ENCODE measurements at places on chromosomes 4 and X.
A peak's percentile ranks its signal among the peaks of the same experiment; 100 is the strongest.

- DNase-seq, result no peak
Measured at GRCh38 chr4:169571435-169571834, 40.9 kb downstream of the NEK1 start.

DNA sequence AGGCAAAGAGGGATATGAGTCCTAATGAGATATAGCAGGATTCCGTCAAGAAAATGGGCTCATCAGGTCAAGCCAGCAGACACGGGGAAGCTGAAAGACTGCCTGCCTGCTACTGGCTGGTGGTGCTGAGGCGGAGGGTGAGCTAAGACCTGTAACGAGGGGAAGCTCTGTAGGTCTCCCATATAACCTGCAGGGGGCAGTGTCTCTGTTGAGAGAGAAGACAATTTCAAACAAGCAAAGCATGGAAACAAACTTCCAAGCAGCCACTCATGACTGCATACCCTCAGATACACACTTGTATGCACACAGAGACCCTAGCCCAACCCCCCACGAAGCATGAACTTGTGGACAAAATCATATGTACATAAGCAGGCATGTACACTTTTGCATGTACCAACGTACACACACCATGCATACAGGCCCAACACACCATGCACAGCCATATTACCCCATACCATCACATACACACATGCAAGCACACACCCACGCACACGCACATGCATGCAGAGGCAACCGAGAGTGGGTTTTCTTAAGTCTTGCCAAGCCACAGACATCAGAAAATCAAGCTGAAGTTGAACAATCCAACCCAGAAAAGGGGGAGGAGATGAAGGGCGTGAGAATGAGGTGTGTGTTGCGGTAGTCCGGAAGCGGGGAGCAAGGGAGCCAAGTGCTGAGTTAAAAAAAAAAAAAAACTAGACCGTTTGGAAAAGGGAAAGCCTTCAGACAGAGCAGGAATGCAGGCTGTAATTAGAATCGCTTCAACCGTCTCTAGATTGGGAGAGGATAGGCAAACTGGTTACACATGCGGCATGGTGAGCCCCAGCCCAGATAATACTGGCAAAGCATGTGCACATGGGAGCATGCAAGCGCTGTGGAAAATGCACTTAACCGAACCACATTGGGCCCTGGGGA, 71.0 kb downstream of the PJA1 start:
- DNase-seq, result no peak

DNA sequence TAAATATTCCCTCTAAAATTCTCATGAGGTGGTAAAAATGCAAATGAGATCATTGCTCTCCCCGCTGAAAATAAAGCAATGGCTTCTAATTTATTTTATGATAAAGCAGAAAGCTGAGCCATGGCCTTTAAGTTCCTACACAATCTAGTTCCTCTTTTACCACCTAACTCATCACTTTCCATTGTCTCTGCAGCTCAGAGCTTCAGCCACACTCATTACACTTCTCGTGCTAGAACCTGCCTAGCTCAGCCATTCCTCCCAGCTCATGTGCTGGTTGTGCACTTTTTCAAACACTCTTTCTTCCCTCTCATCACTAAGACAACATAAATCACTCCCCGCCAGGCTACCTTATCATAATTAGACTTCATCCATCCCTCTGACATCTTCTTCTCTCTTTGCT, 1112.1 kb upstream of the PRKX start:
- DNase-seq, result no peak

- DNase-seq, result peak; percentile 37
Measured at GRCh38 chrX:120308959-120309872, 2.0 kb downstream of the TMEM255A start.

DNA sequence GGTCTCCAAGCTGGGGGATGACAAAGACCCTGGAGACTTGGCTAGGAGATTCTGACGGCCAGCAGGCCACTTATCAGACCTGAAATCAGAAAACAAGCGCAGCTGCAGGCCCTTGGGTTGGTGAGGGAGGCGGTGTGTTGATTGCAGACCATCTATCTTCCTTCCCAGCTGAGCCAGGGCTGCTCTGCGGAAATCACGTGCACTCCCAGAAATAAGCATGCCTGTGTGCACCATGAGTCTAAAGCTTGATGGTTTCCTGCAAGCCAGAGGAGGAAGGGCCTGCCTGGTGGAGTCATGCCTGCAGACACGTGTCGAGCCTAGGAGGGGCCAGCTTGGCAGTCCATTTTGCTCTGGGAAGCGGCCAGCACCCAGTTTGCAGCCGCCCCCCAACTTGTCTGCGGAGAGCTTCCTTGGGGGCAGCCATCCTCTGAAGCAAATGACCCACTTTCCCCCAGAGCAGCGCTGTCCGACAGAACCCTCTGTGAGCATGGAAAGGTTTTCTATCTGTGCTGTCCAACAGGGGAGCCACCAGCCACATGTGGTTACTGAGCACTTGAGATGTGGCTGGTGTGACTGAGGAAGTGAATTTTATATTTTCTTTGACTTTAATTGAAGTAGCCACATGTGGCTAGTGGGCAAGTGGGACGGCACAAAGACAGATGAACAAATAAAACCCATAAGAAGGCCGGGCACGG, 175.7 kb upstream of the BCOR start:
- DNase-seq, result no peak

- DNase-seq, result no peak
Measured at GRCh38 chr4:101393256-101393655, 45.9 kb upstream of the PPP3CA start.

DNA sequence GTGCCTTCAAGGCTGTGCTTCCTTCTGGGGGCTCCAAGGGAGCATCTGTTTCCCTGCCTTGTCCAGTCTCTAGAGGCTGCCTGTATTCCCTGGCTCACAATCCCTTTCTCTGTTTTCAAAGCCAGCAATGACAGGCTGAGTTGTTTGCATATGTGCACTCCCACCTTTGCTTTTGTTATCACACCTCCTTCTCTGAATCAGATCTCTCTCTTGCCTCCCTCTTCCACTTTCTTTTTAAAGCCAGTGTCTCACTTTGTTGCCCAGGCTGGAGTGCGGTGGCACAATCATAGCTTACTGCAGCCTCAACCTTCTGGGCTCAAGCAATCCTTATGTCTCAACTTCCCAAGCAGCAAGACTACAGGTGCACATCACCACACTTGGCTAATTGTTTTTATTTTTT, 37.1 kb upstream of the LEF1 start:
- no peak for DNase-seq

DNA sequence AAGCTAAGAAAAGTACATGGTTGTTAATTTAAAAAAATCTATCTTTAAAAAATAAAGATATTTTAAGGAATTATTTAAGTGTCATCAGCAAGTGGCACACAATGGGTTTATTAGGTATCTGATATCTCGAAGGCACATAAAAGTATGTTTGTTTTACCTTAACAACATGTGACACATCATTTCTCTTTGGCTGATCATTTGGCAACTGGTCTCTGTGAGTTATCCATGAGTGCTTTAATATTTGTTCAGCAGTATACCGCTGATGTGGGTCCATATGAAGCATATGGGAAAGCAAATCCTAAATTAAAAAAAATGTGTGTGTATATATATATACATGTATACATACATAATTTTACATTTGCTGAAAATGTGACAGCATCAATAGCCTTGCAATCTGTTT, 123.2 kb downstream of the RPS6KA6 start:
- no peak for DNase-seq

DNA sequence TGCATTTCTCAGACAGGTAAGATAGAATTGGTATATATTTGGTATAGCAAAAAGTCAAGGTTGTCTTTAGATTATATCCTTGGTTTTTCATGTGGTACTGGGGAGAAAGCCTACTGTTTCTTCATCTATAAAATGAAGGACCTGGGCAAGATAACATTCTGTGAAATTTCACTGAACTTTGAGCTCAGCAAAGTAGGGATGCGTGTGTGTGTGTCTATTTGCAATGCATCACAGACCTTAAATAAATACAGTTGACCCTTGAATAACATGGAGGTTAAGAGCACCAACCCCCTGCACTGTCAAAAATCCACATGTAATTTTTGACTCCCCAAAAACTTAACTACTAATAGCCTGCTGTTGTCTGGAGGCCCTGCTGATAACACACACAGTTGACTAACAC, 25.2 kb downstream of the TET2 start:
- no peak for DNase-seq

DNA sequence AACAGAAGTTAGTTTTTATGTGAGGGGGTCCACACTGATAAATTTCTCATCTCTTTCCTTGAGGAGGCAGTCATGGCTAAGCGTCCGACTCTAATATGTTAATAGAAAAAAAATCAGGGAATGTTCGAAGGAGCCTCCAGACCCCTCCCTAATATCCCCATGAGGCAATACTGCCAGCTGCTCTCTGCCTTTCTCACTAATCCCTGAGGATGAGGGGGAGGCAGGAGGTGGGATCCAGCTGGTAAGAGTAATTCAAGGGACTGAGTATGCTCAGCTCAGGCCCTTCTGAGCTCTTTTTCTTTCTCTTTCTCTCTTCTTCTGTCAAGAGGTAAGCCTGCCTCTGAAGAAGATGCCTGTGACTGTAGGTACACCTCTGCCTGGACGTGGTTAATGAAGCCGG, 51.7 kb downstream of the PIR start:
- no peak for DNase-seq

DNA sequence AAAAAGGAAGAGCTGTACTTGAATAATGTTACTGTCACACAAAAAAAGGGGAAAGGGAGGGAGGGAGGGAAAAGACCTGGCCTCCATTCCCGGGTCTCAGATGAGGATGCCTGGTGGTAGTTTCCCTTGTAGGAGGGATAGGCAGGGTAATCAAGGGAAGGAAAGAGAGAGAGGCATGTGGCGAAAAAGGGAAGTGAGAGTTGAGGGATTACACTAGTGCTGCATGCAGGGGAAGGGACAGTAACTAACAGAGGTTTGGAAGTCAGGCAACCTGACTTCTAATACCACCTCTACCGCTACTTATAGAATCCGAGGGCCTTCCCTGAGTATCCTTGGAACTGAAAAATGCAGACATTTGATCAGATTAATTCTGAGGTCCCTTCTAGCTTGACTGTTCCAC, 821.7 kb upstream of the FTHL17 start:
- DNase-seq, result no peak

DNA sequence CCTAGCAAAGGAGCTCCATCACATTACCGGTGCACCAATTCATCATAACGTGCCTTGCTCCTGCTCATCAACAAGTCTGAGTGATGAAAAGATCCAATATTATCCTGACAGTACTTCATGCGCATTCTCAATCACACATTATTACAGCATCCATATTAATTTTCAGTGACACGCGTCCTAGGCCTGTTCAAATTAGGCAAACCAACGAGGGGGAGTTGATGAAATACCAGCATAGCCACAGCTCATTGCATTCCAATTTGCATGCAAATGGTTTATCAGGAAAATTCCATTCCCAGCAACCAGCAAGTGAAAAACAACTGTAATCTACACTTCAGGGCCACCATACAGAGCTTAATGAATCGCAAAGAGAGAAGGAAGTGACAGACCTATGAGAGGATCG, 236.9 kb downstream of the DCLK2 start:
- no peak for DNase-seq

- no peak for DNase-seq
Measured at GRCh38 chr4:40956721-40957255, 207.0 kb downstream of the NSUN7 start.

DNA sequence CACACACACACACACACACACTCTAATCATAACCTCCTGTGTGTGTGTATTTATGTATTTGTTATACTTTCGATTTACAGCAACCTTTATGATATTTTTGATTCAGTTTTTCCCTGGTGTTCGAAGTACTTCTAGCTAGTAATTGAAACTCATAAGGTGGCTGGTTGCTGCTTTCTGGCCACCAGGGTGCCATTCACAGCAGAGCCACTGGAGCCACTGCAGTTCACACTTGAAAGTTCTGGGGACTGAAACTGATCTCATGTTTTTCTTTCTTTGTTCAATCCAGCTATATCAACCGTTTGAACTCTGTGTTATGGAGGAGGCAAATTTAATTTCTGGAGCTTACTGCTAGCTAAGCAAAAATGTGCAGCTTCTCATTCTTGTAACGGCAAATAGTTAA, 419.4 kb downstream of the ADGRL3 start:
- no peak for DNase-seq

DNA sequence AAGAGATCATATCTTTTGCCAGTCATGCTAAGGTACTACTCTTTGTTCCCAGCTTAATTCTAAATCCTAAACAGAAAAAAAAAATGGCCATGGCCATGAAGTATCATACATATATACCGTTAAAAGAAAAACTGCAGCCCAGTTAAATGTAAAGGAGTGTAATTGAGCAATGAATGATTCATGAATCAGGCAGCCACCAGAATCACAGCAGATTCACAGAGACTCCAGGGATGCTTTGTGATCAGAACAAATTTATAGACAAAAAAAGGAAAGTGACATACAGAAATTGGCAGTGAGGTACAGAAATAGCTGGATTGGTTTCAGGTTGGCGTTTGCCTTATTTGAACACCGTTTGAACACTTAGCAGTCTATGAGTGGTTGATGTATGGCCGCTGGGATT, 42.1 kb upstream of the PDGFC start:
- no peak for DNase-seq

- no peak for DNase-seq
Measured at GRCh38 chr4:168197926-168198325, 105.6 kb downstream of the ANXA10 start.

- DNase-seq, result no peak
Measured at GRCh38 chr4:54400188-54400587, 171.1 kb downstream of the PDGFRA start.

DNA sequence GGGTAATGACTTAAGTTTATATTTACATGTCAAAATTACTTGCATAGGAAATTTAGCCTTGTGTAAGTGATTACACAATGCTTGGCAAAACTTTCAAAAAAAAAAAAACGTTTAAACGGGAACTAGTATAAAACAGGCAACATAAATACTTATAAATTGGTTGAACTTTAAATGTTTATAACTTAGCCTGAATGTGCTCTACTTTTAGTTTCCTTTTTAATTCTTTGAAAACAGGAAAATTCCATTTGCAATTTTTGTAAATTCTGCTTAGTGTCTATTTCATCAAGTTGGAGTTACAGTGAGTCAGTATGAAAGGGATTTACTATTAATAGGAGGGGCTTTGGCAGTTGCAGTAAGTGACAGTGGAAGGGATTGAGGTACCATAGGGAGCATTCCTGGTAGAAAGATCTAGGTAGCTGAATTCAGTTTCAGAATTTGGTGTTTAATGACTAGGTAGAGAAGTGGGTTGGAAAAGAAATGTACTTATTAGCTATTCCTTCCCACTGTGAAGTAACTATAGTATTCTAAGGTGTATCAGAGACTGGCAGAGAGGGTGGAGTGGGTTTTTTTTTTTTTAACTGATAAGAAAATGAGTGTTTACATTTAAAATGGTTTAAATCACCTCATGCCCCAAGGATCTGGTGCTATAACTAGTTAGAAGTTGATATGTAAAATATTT, 2.8 kb downstream of the STAG2 start:
- DNase-seq, result no peak

- DNase-seq, result no peak
Measured at GRCh38 chrX:124274438-124275181, 57.9 kb upstream of the TEX13D start.

Data from stimulated activated CD8-positive, alpha-beta memory T cell treated with anti-CD3 and anti-CD28 coated beads, Interleukin-2, amount 100 ng/mL, for 1 hour (primary cell).